Stimulated activated CD4-positive, alpha-beta T cell treated with anti-CD3 and anti-CD28 coated beads, Interleukin-12 subunit alpha, Interleukin-12 subunit beta, amount 100 ng/mL, for 24 hours (primary cell): ENCODE measurements at places on chromosomes 11 and 22.

DNA sequence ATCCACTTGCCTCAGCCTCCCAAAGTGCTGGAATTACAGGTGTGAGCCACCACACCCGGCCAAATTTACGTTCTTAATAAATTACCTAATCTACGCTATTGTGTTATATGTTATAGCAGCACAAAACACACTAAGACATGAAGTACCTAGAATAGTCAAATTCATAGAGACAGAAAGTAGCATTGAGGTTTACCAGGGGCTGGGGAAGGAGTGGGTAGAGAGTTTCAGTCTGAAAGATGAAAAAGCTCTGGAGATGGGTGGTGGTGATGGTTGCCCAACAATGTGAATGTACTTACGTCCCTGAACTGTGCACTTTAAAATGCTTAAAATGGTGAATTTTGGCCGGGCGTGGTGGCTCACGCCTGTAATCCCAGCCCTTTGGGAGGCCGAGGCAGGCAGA, 65.7 kb upstream of the NUP50 start:
- DNase-seq: no peak

DNA sequence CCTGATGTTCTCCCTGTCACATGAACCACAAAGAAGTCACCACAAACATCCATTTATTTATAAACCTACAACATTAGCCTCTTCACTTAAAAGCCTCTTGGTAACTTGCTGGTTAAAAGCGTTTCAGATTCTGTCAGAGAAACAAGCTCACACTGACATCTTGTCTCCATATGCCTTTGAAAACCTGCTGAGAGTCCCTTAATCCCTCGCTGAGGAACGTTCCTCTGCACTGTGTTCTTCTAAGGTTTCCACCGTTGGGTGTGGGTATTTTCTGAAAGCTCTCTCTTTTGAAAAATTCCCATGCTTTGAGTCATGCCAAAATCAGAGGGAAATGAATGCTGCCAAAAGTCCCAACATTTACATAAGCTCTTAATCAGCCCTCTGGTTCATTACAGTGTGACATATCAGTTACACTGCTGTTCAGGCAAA, 149.8 kb downstream of the CCDC34 start:
- DNase-seq: no peak

- peak; percentile 80 for DNase-seq
These were observed at the start of gene GDPD5 for GRCh38 chr11:75525433-75526191. GDPD5 (minus strand) TSS chr11:75525941; CDS start chr11:75477735, 48,206 bp downstream.

- DNase-seq: no peak
These were observed 21.6 kb upstream of the RFPL2 start for GRCh38 chr22:32226326-32227104.

DNA sequence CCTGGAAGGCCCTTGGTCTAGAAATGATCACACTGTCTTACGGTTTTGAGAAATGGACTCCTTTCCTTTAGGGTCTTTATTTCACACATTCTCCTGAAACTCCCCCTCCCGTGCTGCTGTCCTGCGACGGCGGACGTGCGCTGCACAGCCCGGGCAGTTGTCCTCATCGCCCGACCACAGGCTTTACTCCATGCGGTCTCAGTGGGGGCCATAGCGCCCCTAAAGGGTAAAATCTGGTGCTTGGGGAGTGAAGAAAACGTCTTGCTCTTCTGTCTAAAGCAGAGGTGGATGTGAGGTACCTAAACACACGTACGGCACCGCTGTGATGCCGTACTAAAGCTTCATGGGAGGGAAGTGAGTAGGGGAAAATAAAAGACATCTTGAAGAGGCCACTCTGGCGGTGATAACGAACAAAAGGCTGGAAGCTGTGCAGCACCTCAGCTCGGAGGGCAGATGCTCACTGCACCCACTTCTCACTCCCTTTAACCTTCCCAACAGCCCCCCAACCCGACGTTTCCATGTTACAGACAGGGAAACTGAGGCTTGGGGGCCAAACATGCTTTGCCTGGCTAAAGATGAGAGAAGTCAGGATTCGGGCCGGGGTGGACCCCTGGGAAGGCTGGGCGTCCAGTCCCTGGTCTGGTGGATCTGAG, 22.6 kb downstream of the MPPED1 start:
- DNase-seq: no peak
